ENCODE measurements at places on chromosomes 3 and 15.

- no peak for DNase-seq
Measured at GRCh38 chr3:126466886-126467610, 8.6 kb downstream of the ZXDC start.

- no peak for DNase-seq
Measured at GRCh38 chr3:42728056-42728455, 25.5 kb upstream of the HHATL start.

DNA sequence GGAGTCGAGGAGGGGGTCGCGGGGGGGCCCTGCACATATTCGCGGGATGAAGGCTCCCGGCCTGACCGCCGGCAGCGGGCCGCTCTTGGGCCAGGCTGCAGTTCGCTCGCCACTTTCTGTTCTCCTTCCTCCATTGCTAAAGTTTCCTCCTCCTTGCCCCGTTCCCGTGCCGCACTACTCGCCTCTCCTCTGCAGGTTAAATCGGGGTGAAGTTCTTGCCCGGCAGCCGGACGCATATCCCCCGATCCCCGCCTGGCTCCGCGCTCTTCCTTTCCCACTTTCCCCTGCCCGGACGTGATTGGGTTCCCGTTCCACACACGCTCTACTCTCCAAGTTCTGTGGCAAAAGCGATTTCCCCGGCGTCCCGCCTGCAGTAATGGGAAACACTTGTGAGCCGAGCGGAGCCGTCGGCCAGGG, 556 bp downstream of the CRYBG3 start:
- DNase-seq, result peak; percentile 11

DNA sequence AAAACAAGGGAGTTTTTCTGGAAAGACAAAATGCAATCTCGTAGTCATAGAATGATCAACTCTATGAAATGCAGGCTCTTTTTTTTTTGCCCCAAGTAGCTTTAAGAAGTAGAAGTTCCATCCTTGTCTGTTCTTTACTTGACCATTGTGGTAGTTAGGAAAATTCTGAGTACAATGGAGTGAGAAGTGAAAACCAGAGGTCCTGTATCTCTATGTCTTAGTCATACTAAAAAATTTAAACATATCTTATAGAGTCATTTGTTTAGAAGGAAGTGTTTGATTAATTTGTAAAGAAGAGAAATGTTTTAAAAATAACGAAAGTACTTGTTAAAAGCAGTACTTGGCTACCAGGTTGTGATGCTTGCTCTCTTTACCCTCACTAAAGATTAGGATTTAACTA, 52.4 kb downstream of the PRKCI start:
- DNase-seq, result no peak

DNA sequence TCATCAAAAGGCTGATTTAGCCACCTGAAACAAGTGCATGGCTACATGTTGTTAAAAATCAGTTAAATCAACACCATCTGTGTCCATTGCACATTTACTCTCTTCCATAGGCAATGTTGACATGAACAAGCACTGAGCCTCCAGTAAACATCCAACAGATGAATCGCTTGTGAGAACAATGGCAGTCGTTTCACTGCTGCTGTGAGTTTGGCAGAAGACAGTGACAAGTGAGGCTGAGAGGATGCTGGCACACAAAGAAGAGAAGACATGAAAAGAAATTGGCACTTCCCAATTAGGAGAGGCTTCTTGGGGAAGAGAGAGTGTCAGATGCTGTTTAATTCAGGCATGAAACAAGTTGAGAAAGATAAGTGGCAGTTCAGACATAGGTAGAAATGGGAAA, 227.4 kb upstream of the STT3B start:
- no peak for DNase-seq

GRCh38 chr15:64285871-64286270, 70.1 kb downstream of the CSNK1G1 start:
- DNase-seq, result no peak

GRCh38 chr3:155391104-155391503, 97.6 kb upstream of the STRIT1 start:
- DNase-seq, result no peak

Data from NCI-H510A treated with DMSO at 0.1 percent for 48 hours (cell line).